ENCODE measurements at places on chromosomes 13 and 19.

GRCh38 chr13:48144413-48145035 is 49.6 kb upstream of the MED4 start:
- DNase-seq: no peak

DNA sequence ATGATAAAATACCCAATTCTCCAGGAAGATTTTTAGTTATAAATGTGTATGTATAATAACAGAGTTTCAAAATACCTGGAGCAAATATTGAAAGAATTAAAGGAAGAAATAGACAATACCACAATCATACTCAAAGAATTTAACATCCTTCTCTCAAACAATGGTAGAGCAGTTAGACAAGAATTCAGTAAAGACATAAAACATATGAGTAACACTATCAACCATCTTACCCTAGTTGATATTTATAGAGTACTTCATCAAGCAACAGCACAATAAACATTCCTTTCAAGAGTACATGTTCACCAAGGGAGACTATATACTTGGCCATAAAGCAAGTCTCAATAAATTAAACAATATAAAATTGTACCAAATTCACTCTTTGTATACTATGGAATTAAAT is 108.4 kb downstream of the DLEU7 start:
- DNase-seq: no peak

GRCh38 chr13:35285677-35286076 is 190.8 kb downstream of the MAB21L1 start:
- no peak for DNase-seq

DNA sequence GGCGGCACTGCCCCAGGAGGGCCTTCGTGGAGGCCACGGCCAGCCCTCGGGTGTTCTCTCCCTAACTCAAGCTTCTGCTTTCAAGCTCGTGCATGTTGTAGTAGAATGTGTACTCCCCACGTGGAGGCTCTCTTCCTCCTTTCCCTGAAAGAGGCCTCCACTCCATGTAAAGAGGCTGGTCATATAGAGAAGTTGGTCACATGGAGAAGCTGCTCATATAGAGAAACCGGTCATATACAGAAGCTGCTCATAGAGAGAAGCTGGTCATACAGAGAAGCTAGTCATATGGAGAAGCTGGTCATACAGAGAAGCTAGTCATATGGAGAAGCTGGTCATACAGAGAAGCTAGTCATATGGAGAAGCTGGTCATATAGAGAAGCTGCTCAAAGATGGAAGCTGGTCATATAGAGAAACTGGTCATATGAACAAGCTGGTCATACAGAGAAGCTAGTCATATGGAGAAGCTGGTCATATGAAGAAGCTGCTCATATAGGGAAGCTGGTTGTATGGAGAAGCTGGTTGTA is 152.5 kb downstream of the COL4A1 start:
- DNase-seq: no peak

DNA sequence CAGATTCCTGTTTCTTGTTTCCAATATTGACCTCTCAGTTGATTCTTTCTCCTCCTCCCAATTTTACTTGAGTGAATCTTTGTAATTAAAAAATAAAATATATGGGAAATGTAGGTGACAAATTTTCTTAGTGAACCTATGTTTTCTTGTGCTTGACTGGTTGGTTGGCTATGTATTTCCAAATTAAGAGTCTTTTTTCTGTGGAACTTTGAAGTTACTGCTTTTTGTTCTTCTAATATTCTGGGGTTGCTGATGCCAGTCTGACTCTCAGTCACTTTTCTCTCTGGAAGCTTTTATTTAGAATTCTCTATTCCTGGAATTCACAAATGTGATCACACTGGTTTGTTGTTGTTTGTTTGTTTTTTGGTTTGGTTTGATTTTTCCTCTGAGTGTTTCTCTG is 9.8 kb downstream of the LSM14A start:
- DNase-seq: no peak

DNA sequence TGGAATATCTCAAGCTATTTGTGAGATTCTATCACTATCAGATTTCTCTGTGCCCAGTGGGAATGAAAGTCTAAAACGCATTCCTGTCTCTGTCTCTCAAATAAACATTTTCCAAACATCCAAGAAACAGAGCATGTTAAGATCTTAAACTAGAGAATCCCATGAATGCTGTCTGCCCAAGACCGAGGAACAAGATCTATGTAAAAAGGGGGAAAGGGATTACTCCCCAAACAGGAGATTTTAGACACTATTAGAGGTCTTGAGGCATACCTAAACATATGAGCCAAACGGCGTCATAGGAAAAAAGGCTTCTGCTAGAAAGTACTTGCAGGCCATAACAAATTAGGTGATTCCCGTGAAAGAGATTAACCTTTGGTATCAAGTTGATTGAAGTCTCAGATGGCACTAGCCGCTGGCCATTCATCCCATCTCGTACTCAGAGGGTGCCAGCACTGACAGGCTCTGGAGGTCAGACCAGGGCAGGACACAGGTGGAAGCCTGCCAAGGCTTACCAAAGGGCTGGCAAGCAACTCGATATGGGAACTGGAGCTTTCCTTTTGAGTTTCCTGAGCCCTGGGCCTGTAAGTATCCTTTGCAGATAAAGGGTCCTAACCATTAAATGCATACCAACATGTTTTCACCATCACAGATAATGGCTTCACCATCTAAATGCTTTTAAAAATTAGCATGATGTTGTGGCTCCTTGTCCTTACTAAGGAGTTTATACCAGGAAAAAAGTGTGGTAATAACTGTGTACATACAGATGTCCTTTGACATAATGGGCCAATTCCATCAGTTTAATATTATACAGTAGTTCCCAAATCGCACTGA is 225.2 kb downstream of the FOXO1 start:
- no peak for DNase-seq
